ENCODE measurements at places on chromosomes 16 and 17.

DNA sequence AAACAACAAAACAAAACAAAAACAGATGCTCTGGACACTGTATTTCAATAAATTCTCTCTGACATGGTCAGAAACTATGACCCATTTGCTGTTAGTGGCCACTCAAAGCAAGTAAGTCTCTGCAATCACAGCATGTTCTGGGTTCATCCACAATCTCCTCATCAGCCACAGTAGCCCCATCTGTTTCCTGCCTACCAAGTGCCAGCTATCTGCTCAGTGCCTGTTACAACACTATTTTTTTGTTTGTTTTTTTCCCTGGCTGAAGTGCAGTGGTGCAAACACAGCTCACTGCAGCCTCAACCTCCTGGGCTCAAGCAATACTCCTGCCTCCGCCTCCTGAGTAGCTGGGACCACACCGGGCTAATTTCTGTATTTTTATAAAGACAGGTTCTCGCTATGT lies 137.9 kb downstream of the SOX9 start:
- DNase-seq: no peak

DNA sequence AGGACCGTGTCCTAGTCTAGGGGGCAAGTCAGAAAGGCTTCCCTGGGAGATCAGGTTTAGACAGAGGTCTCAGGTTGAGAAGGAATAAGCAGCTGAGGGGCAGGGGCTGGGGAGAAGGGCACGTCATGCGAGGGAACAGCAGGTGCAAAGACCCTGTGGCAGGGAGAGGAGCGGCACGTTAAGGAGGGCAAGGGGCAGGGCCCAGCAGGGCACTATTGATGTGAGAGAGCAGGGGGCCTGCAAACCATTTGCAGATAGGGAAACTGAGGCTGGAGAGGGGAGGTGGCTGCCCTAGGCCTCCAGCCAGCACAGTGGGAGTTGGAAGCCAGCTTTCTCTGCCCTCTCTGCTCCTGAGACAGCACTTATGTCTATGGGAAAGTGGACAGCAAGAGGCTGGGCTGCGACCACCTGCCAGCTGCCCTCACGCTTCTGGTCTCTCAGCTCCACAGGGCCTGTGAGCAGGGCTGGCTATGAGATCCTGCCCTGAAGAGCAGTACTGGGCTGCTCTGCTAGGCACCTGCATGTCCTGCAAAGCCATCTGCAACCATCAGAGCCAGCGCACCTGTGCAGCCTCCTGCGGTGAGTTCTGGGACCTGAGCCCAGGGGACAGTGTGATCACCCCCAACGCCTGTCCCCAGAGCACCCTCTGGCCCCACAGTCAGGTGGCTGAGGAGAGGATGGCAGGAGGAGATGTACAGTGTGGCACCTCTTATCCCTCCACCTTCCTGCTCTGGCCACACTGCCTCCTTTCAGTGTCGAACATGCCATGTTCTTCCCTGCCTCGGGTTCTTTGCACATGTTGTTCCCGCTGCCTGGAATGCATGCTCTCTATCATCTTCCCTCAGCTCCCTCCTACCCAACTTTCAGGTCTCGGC lies 61.5 kb downstream of the USP22 start:
- no peak for DNase-seq

DNA sequence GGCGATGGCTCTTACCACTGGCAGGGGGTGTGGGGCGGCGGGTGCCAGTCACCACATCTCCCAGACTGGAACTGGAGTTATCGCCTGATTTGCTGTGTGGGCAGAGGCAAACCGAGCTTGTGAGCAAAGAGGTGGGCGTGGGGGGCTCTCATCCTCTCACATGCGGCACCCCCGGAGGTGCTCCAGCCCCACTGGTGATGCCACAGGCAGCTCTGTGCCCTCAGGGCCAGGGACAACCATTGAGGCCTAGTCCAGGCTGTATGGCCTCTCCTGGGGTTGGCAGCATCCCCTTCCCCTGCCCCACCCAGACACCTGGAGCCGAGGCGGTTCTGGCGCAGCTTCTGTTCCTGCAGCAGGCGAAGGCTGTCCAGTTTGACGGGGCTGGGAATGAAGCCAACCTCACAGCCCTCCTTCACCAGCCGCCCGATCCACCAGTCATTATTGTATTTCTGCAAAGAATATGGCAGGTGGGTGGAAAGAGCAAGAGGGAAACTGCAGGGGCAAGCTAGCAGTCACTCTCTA lies 10.9 kb downstream of the CACNB1 start:
- DNase-seq: no peak

GRCh38 chr17:33989361-33990148 lies 265.5 kb upstream of the CCL2 start:
- DNase-seq: no peak

DNA sequence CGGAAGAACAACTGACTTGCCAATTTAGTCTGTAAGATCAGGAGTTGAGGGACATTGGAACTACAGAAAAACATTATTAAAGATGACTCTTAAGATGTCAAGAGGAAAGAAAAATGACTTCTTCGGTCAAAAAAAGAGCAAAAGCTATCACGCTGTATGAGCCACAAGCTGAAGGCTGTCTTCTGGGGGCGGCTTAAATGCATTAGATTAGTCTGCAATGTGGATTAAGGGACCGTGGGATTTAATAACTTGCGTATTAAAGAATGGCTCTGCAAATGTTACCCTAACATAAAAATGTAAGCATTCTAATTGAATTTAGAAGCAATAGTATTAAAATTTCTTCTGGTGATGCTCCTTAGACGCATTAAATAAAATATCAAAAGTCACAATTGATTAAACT lies 108.6 kb downstream of the PITPNC1 start:
- no peak for DNase-seq

DNA sequence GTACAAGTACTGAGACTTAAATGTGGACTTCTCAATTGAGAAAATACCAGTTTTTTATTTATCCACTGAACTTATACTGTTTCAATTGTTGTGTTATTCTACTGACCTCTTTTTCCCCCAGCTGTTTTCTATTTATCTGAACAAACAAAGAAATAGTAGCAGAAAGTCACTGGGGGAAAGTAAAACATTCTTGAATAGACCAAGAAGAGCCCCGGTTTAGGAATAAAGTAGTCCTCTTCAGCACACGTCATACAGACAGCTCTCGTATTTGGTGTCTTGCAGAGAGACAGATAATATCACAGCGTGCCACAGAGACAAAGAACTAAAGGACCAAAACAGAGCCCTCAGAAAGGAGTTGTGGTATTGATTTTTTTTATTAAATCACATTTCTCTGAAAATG lies 1159.1 kb upstream of the CDH8 start:
- DNase-seq: no peak
